Activated T-helper 2 cell treated with anti-CD3 and anti-CD28 coated beads, Interferon-gamma antibody, Interleukin-2, Interleukin-4, amounts not matched to agents 10 μg/mL and 5 μg/mL and 100 μg/mL, durations not matched to agents 14 hours and 24 hours and 36 hours (primary cell): ENCODE measurements at places on chromosomes 7 and 10.

DNA sequence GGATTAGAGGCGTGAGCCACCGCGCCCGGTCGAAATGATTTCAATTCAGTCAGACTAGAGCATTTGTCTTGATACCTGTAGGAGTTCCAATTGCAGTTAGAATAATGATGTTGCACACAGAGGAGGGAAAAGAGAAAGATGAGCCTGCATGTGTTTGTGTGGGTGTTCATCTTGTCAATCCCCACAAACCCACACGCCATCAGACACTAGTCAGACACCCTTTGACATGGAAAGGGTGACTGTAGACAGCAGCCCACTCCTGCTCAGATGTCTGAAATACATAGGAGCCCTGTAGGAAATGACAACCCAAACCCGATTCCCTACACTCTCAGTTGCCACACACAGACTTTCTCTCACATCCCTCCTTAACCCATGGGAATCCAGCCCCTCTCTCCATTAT lies 92.0 kb downstream of the ABLIM1 start:
- no peak for DNase-seq
- H3K27ac ChIP-seq, result no peak overlapping the region
- H3K36me3 ChIP-seq, result no peaks in the 10 kb centered on the region
- H3K4me3 ChIP-seq, result no peak overlapping the region
- no peaks in the 10 kb centered on the region for H3K4me1 ChIP-seq

GRCh38 chr7:143884241-143884968 lies 17.6 kb downstream of the TCAF1 start:
- peaks cover 22% of the 10 kb centered on the region for H3K27me3 ChIP-seq
- no peak for DNase-seq
- H3K27ac ChIP-seq, result no peak overlapping the region
- peaks cover 9% of the 10 kb centered on the region for H3K36me3 ChIP-seq
- H3K4me1 ChIP-seq, result peaks cover 2% of the 10 kb centered on the region

GRCh38 chr7:28201131-28201530 lies 20.5 kb upstream of the JAZF1 start:
- DNase-seq, result no peak
- H3K36me3 ChIP-seq, result no peaks in the 10 kb centered on the region
- no peak overlapping the region for H3K4me3 ChIP-seq
- H3K4me1 ChIP-seq, result no peaks in the 10 kb centered on the region

GRCh38 chr10:111179514-111179913 lies 102.7 kb downstream of the ADRA2A start:
- DNase-seq, result no peak
- H3K27me3 ChIP-seq, result peaks cover 4% of the 10 kb centered on the region
- H3K27ac ChIP-seq, result no peak overlapping the region
- H3K4me1 ChIP-seq, result no peaks in the 10 kb centered on the region
- H3K36me3 ChIP-seq, result no peaks in the 10 kb centered on the region

DNA sequence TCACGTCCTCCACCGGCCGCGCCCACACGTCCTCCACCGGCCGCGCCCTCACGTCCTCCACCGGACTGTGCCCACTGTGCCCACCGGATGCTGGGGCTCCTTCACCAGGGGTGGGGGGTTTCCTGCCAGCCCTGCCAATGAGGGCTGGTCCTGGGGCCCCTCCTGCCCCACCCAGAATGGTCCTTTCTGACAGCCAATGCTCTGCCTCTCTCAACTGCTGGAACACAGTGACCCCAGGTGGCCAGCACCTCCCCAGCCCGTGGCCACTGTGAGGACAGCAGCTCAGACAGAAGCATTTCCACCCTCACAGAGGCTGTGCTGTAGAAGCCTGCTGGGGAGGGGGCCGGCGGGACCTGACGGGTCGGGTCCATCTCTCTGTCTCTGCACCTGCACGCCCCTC lies 90.1 kb upstream of the DNAAF5 start:
- H3K36me3 ChIP-seq, result no peaks in the 10 kb centered on the region
- no peak overlapping the region for H3K27ac ChIP-seq
- no peak for DNase-seq
- no peak overlapping the region for H3K4me3 ChIP-seq
- H3K4me1 ChIP-seq, result peaks cover 7% of the 10 kb centered on the region

GRCh38 chr7:143287935-143288826 lies at the start of gene CASP2:
Gene CASP2 (plus strand): TSS chr7:143288351. CDS start chr7:143288456, 105 bp downstream.
- peaks cover 47% of the 10 kb centered on the region for H3K4me1 ChIP-seq
- peaks cover 50% of the 10 kb centered on the region for H3K36me3 ChIP-seq
- H3K4me3 ChIP-seq, result peak within 1 kb of the TSS; percentile 95
- H3K27me3 ChIP-seq, result no peaks in the 10 kb centered on the region
- DNase-seq, result peak; percentile 99

GRCh38 chr7:38142736-38143135 lies 35.3 kb upstream of the STARD3NL start:
- no peaks in the 10 kb centered on the region for H3K36me3 ChIP-seq
- DNase-seq, result no peak
- no peak overlapping the region for H3K27ac ChIP-seq
- no peaks in the 10 kb centered on the region for H3K4me1 ChIP-seq
- peaks cover 15% of the 10 kb centered on the region for H3K27me3 ChIP-seq

- no peaks in the 10 kb centered on the region for H3K27me3 ChIP-seq
- no peak overlapping the region for H3K4me3 ChIP-seq
- H3K36me3 ChIP-seq, result no peaks in the 10 kb centered on the region
- no peaks in the 10 kb centered on the region for H3K4me1 ChIP-seq
- no peak overlapping the region for H3K27ac ChIP-seq
- DNase-seq, result no peak
Measured at GRCh38 chr7:1704811-1705738, 35.0 kb downstream of the ELFN1 start.
